ENCODE measurements at places on chromosomes 6 and 20. TPM values are rescaled to one million over a fixed set of nuclear protein-coding genes. Genes with fewer than 3 reads are reported as not detected.

Gene MCHR2
- total RNA-seq, result not detected

Gene GLP1R
- total RNA-seq, result 11.6 TPM

Gene LY6G5C
- total RNA-seq, result 1.8 TPM

Gene SUN5
- total RNA-seq, result not detected

Gene PDE7B
- 24.5 TPM for total RNA-seq

Gene SLC25A27
- total RNA-seq, result 15.3 TPM

Gene CLVS2
- 0.12 TPM for total RNA-seq

Gene NHLRC1
- 1.3 TPM for total RNA-seq

Gene SPAG4
- 3.1 TPM for total RNA-seq

Gene OPRM1
- total RNA-seq, result not detected

Gene CENPW
- 0.89 TPM for total RNA-seq

Gene FAM83B
- 3.3 TPM for total RNA-seq

Gene PERP
- 61.9 TPM for total RNA-seq

Gene GID8
- 16.1 TPM for total RNA-seq

Gene PRKN
- 23.1 TPM for total RNA-seq

Gene RAD21L1
- not detected for total RNA-seq

Gene TMEM244
- total RNA-seq, result not detected

Gene SLC32A1
- total RNA-seq, result not detected

Gene MATN4
- not detected for total RNA-seq

Gene MYLK2
- total RNA-seq, result 0.10 TPM

Gene NDRG3
- total RNA-seq, result 35.7 TPM

Gene NFKBIL1
- 12.7 TPM for total RNA-seq

Gene PRRT1
- 0.27 TPM for total RNA-seq

Gene FNDC1
- total RNA-seq, result 1.9 TPM

Gene OR2J2
- total RNA-seq, result not detected

Gene LY6G6C
- total RNA-seq, result not detected

Gene VPS16
- 15.8 TPM for total RNA-seq

Gene FAM83D
- total RNA-seq, result 0.20 TPM

Gene HCRTR2
- not detected for total RNA-seq

Gene TAP2
- 20.8 TPM for total RNA-seq

Gene STMN3
- 5.5 TPM for total RNA-seq

Gene KIFC1
- total RNA-seq, result 0.74 TPM
